PC-9 (cell line): ENCODE measurements at places on chromosomes 5 and 9.

GRCh38 chr9:97858393-97858713 lies 5.3 kb downstream of the FOXE1 start:
- no peak overlapping the region for H3K27ac ChIP-seq
- no peak overlapping the region for H3K4me3 ChIP-seq
- no peaks in the 10 kb centered on the region for H3K36me3 ChIP-seq
- H3K27me3 ChIP-seq: no peaks in the 10 kb centered on the region

DNA sequence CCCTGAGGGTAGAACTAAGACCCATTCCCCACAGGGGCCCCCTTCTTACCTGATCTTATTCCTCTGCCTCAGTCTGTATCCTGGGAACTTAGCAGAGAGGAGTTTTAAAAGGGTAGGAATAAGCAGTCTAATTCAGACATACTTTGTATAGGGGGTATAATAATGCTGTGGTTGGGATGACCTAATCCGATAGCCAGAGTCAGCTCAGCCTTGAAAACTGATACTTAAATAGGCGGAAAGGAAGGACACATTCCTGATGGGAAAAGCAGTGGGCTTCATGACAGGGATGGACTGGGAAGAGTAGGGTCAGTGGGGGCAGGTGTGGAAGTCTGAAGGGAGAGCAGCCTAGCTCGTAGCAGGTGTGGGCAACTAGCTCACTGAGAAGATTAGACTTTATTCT lies 52.2 kb upstream of the TESK1 start:
- no peaks in the 10 kb centered on the region for H3K4me1 ChIP-seq
- H3K27me3 ChIP-seq: no peaks in the 10 kb centered on the region
- no peaks in the 10 kb centered on the region for H3K36me3 ChIP-seq

DNA sequence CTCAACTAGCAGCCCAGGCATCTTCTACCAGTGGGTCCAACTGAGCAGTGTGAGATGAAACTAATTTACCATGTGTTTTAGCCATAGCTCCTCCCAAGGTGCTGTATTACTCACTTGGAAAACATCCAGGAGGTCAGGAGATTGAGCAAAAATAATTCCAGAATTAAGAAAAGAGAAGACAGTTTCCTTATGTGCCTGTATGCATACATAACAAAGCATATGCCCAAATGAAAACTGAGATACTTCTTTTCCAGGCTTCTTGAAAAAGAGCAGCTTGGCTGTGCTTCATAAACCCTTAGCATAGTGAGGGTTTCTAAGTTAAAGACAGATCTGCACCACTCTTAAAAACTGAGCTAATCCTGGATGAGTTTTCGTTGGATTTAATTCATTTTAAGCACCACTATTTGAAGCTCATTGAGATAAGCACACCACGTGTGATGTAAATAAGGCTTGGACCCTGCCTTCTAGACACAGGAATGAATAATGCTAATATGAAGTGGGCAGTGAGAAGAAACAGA lies 119.4 kb downstream of the ADAMTS12 start:
- H3K27me3 ChIP-seq: no peaks in the 10 kb centered on the region
- H3K36me3 ChIP-seq: no peaks in the 10 kb centered on the region
- DNase-seq: peak; percentile 34
- peak overlapping the region; percentile 21 for H3K27ac ChIP-seq

- no peak overlapping the region for H3K27ac ChIP-seq
- no peaks in the 10 kb centered on the region for H3K4me1 ChIP-seq
- no peaks in the 10 kb centered on the region for H3K27me3 ChIP-seq
- no peak overlapping the region for H3K4me3 ChIP-seq
- no peaks in the 10 kb centered on the region for H3K36me3 ChIP-seq
Observed at GRCh38 chr5:61441742-61442141, 109.7 kb downstream of the ZSWIM6 start.

- H3K4me3 ChIP-seq: no peak overlapping the region
- H3K4me1 ChIP-seq: no peaks in the 10 kb centered on the region
- H3K27me3 ChIP-seq: peaks cover 97% of the 10 kb centered on the region
- H3K36me3 ChIP-seq: no peaks in the 10 kb centered on the region
- no peak for DNase-seq
Observed at GRCh38 chr5:1245905-1246576, 20.9 kb downstream of the SLC6A18 start.

DNA sequence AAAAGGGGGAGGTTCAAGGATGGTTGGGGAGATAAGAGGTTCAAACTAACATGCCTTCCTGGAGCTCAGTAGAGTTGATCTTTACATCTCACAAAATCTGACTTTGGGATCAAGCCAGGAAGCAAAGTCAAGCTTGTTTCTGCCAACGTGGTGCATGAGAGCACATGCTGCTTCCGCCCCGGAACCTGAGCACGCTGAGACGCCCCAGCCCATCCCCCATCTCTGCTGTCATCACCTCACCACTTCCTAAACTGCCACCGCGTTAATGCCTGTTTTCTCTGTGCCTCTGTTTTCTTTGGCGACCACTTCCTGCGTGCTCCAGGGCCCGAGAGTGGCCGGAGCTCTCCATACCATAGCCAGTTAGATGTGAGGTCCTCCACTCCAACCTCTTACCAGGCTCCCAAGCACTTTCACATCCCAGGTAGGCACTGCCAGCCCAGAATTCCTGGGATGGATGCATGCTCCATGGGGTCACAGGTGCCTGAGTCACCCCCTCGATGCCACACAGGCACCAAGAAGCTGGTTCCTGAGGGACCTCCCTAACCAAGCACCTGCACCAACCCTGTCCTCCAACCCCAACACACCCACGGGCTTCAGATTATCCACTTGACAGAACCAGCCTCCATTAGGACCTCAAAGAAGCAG lies 31.2 kb upstream of the AFAP1L1 start:
- H3K27me3 ChIP-seq: no peaks in the 10 kb centered on the region
- 0 out of 2 replicates have a peak, but pooled peaks cover 11% of the 10 kb centered on the region for H3K36me3 ChIP-seq
- H3K27ac ChIP-seq: no peak overlapping the region
- H3K4me3 ChIP-seq: no peak overlapping the region

DNA sequence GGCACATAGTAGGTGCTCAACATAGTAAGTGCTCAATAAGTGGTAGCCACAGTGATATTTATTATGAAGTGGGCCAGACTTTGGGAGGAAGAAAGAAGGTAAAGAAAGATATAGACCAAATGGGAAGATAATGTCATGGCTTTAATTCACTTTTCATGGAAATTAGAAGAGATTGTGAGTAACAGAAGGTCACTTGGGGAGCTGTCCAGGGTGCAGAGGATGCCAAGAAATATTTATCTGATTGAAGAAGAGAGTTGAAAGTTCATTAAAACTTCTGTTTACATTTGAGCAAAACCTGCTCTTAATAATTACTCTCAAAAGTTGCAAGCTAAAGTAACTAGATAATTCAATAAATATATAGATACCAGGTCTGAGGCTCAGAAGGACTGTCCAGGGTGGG lies 28.3 kb upstream of the IL33 start:
- no peaks in the 10 kb centered on the region for H3K36me3 ChIP-seq
- no peak overlapping the region for H3K27ac ChIP-seq
- no peak overlapping the region for H3K4me3 ChIP-seq
- no peak for DNase-seq
- H3K27me3 ChIP-seq: no peaks in the 10 kb centered on the region

DNA sequence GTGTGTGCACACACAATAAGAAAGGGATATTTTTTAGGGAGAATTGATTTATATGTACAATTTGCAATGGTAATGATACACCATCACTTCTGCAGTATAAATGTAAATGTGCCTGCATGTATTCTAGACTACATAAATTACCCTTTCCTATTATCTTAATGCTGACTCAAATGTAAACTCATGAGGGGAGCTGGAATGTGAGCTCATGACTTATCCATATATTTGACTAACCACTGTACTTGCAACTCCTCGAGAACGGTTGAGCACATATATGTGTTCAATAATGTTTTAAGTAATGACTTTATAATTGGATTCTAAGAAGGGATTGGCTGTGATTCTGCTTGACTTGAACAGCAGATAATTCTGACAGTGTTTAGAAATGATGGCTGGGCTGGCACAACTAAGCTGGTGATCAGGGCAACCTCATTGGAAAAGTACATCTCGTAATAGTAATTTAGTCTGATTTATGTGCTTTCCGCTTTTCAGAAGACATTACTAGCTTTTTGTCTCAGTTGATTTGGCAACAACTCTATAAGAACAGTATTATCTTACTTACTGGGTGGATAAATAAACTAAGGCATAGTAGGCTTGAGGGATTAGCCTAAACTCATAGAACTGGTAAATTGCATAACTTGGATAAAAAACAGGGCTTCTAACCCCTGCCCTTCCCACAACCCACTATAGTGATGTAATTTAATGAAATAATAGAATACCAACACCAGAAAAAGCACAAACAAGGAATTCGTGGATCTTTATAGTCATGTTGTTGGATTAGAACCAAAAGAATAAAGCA lies 130.2 kb upstream of the SPEF2 start:
- H3K36me3 ChIP-seq: no peaks in the 10 kb centered on the region
- H3K27ac ChIP-seq: no peak overlapping the region
- no peak overlapping the region for H3K4me3 ChIP-seq
- no peaks in the 10 kb centered on the region for H3K4me1 ChIP-seq

- H3K4me1 ChIP-seq: no peaks in the 10 kb centered on the region
- no peak for DNase-seq
- no peak overlapping the region for H3K27ac ChIP-seq
- H3K4me3 ChIP-seq: no peak overlapping the region
Observed at GRCh38 chr5:144035046-144035740, 135.3 kb downstream of the YIPF5 start.

DNA sequence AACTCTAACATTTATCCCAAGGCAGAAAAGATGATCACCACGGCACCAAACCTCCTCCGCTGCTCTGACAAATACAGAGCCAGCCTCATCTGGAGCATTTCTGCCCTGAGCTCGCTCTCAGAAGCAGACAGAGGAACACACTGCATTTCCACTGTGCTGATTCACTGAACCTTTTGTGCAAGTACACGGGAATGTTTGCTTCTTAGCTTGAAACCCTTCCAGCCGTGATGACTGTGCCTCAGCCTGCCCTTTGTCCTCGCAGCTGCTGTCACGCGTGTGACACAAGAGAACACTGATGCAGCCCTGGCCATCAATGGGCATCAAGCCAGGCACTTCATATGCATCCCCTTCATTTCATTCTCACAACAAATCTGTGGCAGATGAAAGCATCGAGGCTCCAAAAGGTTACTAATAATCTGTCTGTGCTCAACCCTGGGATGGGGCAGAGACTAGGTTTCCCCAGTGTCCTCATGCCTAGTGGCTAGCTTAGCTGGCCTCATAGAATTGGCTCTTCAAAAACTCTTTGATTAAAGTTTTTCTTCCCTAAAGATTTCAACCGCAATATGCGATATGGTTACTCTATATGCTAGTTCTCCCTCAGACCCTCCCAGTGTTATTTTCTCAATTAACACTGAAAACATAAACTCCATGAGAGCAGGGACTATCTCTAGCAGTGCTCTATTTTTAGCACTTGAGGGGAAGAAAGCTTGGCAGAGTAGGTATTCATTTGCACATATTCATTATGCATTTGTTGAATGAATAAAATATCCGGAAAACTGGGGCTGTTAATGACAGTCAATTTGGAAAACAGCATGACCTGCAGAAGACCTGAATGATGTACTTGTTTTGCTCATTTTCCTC lies 7.3 kb downstream of the CDC14B start:
- H3K4me3 ChIP-seq: peak overlapping the region; percentile 18; the same call in 1 of the 2 replicates
- H3K27ac ChIP-seq: peak overlapping the region; percentile 32; the same call in 1 of the 2 replicates
- H3K4me1 ChIP-seq: peaks cover 26% of the 10 kb centered on the region
- H3K27me3 ChIP-seq: no peaks in the 10 kb centered on the region

GRCh38 chr9:113879911-113880310 lies 3.8 kb downstream of the ZNF618 start:
- peaks cover 55% of the 10 kb centered on the region for H3K27me3 ChIP-seq
- H3K4me1 ChIP-seq: no peaks in the 10 kb centered on the region
- DNase-seq: no peak
- H3K36me3 ChIP-seq: no peaks in the 10 kb centered on the region
- H3K4me3 ChIP-seq: no peak overlapping the region

- no peak overlapping the region for H3K27ac ChIP-seq
- no peaks in the 10 kb centered on the region for H3K4me1 ChIP-seq
- no peak for DNase-seq
- no peaks in the 10 kb centered on the region for H3K36me3 ChIP-seq
- no peaks in the 10 kb centered on the region for H3K27me3 ChIP-seq
- H3K4me3 ChIP-seq: no peak overlapping the region
Observed at GRCh38 chr5:169873642-169874041, 106.7 kb downstream of the INSYN2B start.

GRCh38 chr9:126906091-126906490 lies 8.5 kb upstream of the RALGPS1 start:
- H3K27me3 ChIP-seq: peaks cover 8% of the 10 kb centered on the region
- DNase-seq: no peak
- no peak overlapping the region for H3K27ac ChIP-seq
- no peaks in the 10 kb centered on the region for H3K4me1 ChIP-seq
- H3K36me3 ChIP-seq: no peaks in the 10 kb centered on the region

- peaks cover 31% of the 10 kb centered on the region for H3K36me3 ChIP-seq
- H3K27me3 ChIP-seq: no peaks in the 10 kb centered on the region
- H3K4me3 ChIP-seq: peak within 1 kb of the TSS; percentile 82
- peak within 1 kb of the TSS; percentile 87 for H3K27ac ChIP-seq
Observed at GRCh38 chr5:34656001-34656699, at the start of gene RAI14. Gene RAI14, plus strand, starts transcription at chr5:34656328. Its CDS starts 30,592 bp downstream, at chr5:34686920.

- H3K27ac ChIP-seq: no peak overlapping the region
- 0 out of 2 replicates have a peak, but pooled peaks cover 3% of the 10 kb centered on the region for H3K36me3 ChIP-seq
- no peak for DNase-seq
Observed at GRCh38 chr5:141940695-141941271, 17.1 kb downstream of the DELE1 start.

DNA sequence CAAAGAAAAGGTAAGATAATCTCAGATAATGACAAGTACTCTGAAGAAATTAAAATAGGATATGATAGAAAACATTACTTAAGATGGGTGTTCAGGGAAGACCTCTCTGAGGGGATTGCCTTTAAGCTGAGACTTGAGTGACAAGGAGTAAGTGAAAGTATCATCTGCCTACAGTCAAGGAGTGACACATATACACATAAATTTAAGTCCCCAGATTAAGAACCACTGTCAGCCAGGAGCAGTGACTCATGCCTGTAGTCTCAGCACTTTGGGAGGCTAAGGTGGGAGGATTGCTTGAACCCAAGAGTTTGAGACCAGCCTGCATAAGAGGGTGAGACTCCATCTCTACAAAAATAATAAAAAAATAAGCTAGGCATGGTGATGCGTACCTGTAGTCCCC lies 19.7 kb upstream of the ANKHD1 start:
- no peak overlapping the region for H3K27ac ChIP-seq
- no peaks in the 10 kb centered on the region for H3K36me3 ChIP-seq
- H3K4me3 ChIP-seq: no peak overlapping the region
